Forelimb muscle (tissue), 1 donor: ENCODE measurements at places on chromosomes 6 and 20.

GRCh38 chr6:44127186-44128019 lies at the start of the genes MRPL14 and TMEM63B:
TSS of gene MRPL14 (minus strand) at chr6:44127452. CDS start at chr6:44116611, 10,841 bp downstream.
TSS of gene TMEM63B (plus strand) at chr6:44127554. CDS start at chr6:44134585, 7,031 bp downstream.
- DNase-seq = peak; percentile 73

DNA sequence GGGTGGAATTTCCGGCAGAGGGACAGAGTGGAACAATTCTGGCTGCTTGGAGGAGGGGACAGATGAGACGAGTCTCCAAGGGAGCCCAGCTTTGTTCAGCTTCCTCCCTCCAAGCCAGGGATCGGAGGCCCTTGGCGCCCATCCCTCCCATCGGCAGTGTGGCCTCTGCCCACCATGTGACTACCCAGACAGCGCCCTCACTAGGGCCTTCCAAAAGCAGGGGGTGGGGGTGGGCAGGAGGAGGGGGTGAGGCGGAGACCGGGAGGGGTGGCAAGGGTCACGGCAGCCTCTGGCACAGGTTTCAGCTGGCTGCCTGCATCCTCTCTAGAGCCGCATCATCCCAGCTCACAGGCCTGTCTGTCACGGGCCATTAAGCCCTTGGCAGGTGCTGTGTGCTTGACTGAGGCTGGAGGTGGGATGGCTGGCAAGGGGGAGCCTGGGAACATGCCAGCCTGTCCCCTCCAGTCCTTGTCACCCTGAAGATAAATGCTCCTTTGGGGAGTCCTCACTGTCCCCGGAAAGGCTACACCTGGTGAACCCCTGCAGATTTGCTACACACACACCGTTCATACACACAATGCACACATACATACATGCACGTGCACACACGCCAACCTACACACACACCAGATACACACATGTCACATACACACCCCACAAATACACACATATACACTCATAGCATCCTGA lies 6.2 kb upstream of the FGD2 start:
- no peak for DNase-seq

DNA sequence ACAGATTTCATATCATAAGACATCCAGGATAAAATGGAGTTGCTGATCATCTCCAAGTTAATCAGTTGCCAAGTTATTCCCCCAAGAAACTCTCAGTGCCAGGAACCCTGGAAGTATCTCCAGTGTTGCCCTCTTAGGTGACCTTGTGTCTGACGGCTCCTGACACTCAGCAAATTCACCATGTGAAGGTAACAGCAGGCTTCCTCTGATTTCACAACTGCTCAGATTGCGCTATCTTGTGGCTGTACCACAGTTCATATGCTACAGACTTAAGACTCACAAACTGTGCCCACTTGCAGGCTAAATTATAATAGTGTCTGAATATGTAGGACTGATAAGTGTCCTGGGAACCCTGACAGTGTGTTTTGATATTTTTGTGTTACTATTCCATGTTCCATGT lies 186.6 kb upstream of the OPRM1 start:
- DNase-seq = no peak

DNA sequence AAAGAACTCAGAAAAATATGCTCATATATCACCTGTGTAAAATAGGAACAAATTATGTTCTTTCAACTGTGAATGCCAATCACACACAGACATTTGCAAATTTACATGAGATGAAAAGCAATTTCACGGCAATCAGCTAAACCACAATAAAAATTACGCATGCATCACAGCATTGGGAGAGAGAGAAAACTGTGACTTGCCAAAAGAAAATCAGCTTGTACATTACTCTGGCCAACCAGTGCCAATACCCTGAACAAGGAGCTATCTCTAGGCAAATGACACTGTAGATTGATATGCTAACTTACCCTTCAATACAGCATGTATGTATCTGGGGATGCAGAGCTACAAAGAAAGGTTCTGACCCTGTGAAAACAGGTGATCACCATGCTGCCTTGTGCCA lies 515.6 kb downstream of the EYS start:
- DNase-seq = no peak

DNA sequence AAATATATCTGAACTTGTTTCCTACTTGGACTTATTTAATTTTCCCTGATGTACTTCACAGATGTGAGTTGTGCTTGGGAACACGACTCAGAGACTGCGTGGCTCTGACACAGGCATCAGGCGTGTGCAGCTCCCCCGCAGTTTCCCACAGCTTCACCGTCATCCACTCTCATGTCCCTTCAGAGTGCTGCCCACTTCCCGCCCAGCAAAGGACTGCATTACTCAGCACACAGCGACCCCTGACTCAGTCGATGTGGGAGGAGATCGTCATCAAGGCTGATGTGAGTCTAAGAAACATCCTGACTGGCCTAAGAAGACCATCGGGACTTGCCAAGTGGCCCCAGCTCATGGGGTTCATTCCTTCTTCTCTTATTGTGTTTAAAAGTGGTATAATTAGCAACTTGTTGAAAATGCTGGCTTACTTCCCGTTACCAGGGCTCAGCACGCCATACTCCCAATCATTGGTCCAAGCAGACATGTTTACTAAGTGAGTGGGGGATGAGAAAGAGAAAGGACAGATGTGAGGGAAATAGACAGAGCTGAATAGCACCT lies 539.4 kb upstream of the JARID2 start:
- DNase-seq = no peak

DNA sequence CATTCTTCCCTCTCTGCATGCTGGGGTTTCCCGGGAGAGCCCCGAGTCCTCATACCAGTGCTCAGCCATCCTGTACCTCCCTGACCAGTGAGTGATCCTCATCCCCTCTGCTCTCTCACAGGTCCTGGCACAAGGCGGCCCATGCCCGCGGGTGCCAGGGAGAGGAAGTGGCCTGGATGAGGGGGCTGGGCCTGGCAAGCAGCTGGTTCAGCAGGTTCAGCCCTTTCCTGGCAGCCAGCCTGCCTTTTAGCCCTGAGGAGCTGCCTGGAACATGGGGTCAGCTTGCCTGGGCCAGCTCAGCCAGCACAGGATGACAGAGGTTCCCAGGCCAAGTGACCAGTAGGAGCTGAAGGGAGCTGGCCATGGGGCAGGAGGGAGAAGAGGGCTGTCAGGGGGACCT lies 10.9 kb downstream of the MOCS1 start:
- DNase-seq = no peak

GRCh38 chr20:10594296-10594868 lies 79.4 kb downstream of the JAG1 start:
- DNase-seq = no peak

DNA sequence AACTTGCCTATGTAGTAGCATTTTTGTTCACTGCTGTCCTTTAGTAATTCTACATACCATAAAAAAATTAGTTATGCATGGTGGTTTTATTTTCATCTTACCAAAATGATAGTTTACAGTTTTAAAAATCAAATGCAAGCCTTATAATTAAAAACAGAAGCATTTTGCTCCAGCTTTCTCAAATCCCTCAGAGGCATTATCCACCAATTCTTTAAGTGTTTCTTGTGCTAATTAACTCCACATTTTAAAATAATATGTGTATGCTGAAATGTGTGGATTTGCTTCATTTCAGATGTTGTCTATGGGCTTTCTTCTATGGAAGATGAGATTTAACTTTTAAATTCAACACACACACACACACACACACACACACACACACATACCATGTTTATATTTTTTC lies 49.3 kb downstream of the PCSK2 start:
- no peak for DNase-seq

- DNase-seq = no peak
Observed at GRCh38 chr20:43155366-43156100, 34.2 kb downstream of the PTPRT start.

DNA sequence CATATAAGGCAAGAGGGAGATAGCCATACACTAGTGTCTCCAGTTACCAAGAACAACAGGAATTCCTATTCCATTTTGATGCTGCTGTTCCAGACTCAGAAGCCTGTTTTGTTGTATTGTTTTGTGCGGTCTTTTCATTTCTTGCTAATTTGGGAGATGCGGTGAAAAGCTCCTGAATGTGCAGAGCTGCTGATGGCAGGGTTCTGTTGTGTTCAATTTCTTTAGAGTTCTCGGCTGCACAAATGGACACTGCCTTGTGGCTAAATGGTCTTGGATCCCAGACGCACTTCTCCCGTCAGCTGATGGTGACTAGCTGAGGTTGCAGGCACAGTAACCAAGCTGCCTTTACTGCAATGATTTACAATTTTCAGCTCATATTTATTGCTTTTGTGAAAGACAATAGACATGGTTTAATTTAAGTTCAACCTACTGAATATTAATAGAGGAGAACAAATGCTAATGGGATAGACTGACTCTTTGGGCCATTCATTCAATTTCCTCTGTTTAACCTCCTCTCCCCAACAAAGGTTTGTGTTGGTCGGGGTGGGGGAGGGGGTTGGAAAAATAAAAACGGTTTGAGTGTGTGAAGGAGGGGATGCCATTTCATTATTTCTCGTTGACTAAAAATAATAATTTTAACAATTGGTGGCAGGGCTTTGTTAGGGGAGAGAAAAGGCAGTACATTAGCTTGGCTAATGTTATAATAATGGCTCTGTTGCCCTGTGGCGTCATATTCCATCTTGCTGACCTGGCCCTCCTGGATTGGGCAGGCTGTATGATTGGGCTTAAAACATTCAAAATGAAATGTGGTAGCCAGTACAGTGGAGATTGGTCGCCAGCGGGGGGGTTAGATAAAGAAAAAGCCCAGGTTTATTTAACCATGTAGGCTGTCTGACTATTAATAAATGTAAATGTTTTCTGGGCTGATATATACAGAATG lies 159.5 kb downstream of the JARID2 start:
- DNase-seq = no peak

- DNase-seq = no peak
Observed at GRCh38 chr6:147947521-147947920, 395.1 kb upstream of the SASH1 start.

DNA sequence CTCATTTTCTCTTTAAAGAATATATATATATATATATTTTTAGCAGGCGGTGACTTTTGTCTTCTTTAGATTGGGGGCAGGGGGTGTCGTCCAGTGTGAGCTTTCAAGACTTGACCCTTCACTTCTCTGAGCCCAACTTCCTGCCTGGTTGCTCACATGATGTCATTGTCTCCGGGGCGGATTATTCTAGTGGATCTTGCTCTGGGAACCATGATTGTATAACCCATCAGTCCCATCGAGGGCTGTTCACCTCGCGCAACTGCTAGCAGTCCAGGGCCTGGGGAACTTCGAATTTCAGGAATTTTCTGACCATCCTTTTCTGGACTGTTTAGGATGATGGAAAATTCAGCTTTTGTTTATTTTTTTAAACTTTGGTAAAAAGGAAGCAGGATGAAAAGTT lies 1.0 kb downstream of the IGF2R start:
- DNase-seq = peak; percentile 69

DNA sequence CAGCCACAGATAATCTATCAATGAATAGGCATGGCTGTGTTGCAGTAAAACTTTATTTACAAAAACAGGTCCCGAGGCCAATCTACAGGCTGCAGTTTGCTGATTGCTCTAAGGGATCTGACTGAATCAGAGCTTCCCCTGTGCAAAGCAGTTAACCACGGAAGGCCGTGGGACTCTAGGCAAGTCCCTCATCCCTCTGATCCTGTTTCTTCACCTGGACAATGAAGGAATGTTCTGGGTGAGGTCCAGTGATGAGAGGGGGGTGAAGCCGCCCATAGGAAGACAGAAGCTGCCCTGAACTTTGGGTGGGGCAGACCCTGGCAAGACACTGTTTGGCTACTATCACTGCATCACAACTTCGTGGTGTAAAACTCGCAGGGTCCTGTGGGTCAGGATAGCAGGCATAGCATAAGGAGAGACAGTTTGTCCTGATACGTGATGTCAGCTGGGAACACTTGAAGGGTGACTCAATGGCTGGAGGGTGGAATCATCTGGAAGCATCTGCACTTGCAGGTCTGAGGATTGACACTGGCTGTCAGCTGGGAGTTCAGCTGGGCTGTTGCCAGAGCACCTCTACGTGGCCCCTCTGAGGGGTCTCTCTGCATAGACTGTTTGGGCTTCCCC lies 33.3 kb upstream of the TGM2 start:
- DNase-seq = no peak

DNA sequence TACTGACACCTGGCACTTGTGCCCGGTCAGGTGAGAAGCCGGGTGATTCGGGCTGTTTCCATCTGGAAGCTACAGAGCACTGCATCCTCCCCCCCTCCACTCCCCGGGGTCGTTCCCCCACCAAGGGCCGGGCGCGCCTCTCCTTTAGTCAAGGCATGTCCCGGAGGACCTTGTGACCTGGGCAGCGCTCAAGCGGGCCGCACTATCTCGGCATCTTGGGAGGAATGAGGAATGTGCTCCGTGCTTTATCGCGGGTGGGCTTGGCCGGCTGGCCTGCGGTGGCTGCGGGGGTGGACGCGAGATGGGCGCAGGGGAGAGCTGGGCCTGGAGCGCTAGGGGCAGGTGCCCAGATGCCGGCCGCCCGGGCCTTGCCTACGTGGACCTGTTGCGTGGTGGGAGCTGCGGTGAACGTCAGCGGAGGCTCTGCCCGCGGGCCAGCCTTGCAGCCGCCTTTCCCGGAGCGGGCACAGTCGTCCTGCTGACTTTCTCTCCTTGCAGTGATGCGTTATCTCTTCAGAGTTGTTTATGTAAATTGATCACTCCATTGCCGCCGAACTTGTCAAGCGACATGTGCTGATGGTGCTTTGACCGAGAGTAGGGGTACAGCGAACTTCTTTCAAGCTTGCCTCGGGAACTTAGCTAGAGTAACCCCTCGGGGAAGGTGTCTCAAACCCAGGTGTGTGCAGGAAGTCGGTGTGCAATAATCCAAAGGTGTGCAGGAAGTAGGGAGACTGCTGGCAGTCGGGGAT lies 1.1 kb downstream of the LRRC1 start:
- DNase-seq = no peak

DNA sequence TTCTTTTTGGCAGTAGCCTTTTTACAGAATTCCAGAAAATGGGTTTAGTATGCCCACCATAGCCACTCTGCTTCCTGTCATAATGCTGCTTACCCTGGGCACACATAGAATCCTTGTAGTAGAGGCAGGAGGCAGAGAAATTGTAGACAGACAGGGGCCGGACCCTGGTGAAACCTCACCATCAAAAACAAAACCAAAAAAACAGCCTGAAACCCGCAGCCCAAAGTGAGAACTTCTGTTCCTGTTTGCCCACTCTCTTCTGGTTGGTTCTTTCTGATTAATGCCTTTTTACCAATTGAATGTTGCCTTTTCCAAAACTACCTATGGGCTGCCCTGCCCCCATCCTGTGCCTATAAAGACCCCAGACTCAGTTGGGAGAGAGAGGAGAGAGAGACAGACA lies 188.2 kb downstream of the CDKAL1 start:
- DNase-seq = no peak

- no peak for DNase-seq
Observed at GRCh38 chr20:36362261-36362660, 56.1 kb downstream of the DLGAP4 start.
